ENCODE measurements at places on chromosomes 11 and 22. TPM values are rescaled to one million over a fixed set of nuclear protein-coding genes. Genes with fewer than 3 reads are reported as not detected.

MS4A13 gene
- not detected for total RNA-seq

ARHGAP8 gene
- total RNA-seq, result 1.4 TPM

POU2AF2 gene
- total RNA-seq, result not detected

NXPE4 gene
- total RNA-seq, result not detected

P2RX6 gene
- total RNA-seq, result 1.2 TPM

C11orf16 gene
- total RNA-seq, result 0.46 TPM

CREB3L1 gene
- total RNA-seq, result 2.5 TPM

SPINDOC gene
- total RNA-seq, result 12.7 TPM

AMPD3 gene
- 3.9 TPM for total RNA-seq

CYB5R2 gene
- 2.5 TPM for total RNA-seq

DGCR6 gene
- total RNA-seq, result 18.0 TPM

PRCP gene
- 50.1 TPM for total RNA-seq

TSPAN18 gene
- 13.6 TPM for total RNA-seq

OR4D5 gene
- not detected for total RNA-seq

OR10D3 gene
- not detected for total RNA-seq

TSPAN32 gene
- 0.69 TPM for total RNA-seq

SOX10 gene
- 6.2 TPM for total RNA-seq

C11orf97 gene
- 2.5 TPM for total RNA-seq

SMC1B gene
- not detected for total RNA-seq

KRTAP5-11 gene
- total RNA-seq, result not detected

DCDC1 gene
- total RNA-seq, result 11.1 TPM

ADM2 gene
- not detected for total RNA-seq

UPK3A gene
- not detected for total RNA-seq

IL18 gene
- total RNA-seq, result 1.8 TPM

SCN3B gene
- total RNA-seq, result 120 TPM

ART1 gene
- total RNA-seq, result not detected

OR52N4 gene
- not detected for total RNA-seq

OR5B21 gene
- total RNA-seq, result not detected

DGCR2 gene
- 86.3 TPM for total RNA-seq

ARSA gene
- 6.9 TPM for total RNA-seq

C11orf65 gene
- 1.6 TPM for total RNA-seq

VWCE gene
- 1.4 TPM for total RNA-seq

GAL gene
- 1.8 TPM for total RNA-seq

INTS4 gene
- total RNA-seq, result 48.4 TPM

C11orf86 gene
- total RNA-seq, result not detected

RBMXL2 gene
- not detected for total RNA-seq

B4GALNT4 gene
- 75.7 TPM for total RNA-seq
